Muscle of arm (tissue), 14 donors: ENCODE measurements at places on chromosomes 16 and 17. TPM values are rescaled to one million over a fixed set of nuclear protein-coding genes. Genes with fewer than 3 reads are reported as not detected.

KRTAP1-5 gene
- polyA plus RNA-seq = not detected

DNAAF8 gene
- 0.99 TPM for polyA plus RNA-seq

MPDU1 gene
- polyA plus RNA-seq = 46.7 TPM

UTS2R gene
- 2.6 TPM for polyA plus RNA-seq

PIMREG gene
- polyA plus RNA-seq = 7.8 TPM

ABAT gene
- polyA plus RNA-seq = 21.2 TPM
